Omental fat pad (tissue), 4 donors: ENCODE measurements at places on chromosomes 5 and 9.

DNA sequence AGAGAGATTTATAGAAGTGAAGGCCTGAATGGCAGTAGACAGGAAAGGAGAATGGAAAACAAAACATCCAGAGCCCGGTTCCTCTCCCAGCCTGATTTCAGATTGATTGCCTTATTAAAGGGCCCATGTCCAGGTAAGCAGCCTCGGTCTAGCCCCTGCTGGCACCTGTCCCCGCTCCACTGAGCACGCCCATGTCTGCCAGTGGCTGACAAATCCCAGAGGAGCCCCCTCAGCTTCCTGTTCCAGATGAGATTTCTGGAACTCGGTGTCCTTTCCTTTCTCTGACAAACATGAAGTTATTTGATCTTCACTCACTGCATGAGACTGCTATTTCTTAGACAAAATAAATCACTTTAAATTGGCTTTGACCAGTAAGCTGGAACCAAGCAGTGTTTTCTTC is 187.0 kb upstream of the ADCY2 start:
- no peak for DNase-seq

DNA sequence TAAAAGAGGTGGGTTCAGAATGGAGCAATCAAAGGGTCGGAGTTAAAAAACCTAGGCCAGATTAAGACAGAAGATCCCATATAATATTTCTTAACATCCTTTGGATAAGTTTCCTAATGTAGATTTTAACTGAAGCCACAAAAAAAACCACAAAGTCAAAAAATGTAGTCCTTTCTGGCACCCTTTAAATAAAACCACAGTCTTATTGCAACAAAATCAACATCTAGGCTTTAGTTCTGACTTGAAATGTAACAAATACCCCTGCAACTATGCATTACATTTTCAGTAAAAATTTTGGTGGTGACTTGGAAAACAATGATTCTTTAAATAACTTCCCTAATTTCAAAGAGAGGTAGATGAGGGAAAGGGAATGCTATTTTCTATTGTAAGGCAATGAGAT is 109.2 kb downstream of the PSAT1 start:
- no peak for DNase-seq

DNA sequence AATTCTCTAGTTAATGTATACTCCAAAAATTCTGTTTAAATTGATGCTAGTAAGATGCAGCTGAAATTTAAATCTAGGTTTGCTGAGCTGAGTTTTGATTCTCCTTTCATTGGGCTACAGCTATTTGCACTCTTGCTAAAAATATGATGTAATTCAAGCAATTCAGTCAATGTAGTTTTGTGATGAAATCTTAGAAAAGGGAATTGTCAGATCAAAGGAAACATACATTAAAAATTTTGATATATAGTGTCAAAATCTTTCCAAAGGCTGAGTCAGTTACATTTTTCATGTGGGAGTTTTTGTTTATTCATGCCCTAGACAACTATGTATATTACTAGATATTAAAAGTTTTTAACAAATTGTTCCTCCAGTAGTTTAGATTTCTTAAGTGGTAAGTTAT is 334.9 kb upstream of the DAB2 start:
- DNase-seq = no peak

- DNase-seq = no peak
Measured at GRCh38 chr5:115545351-115545882, 842 bp upstream of the FEM1C start.

DNA sequence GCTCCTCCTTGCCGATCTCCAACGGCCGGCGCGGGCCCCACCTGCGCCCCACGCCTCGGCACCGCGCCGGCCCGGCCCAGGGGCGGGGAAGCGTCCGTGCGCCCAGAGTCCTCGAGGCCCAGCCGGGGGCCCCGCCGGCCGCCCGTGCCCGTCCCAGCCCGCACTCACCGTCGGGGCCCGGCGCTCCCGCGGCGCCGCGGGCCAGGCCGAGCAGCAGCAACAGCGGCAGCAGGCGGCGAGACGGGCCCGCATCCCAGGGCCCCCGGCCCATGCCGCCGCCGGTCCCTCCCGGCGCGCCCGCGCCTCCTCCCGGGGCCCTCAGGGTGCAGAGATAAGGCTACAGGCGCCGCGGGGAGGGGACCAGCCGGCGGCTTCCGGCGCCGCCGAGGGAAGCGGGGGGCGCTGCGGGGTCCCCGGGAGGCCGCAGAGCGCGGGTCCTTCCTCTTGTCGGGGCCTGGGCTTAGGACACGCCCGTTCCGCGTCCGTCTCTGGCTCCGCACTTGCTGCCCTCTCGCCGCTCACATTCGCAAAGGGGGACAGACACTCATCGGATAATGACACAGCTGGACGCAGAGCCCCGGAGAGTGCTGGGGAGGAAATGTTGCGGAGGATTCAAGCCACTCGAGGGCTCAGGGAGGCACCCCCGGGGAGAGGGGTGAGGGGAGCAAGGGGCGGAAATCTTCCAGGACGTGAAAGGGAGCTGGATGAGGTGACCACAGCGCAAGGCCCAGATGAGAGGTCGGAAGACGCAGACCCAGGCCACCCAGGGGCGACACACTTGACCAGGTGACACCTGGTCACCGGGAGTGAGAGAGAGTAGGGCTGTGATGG is at the start of gene SUSD1:
Gene SUSD1 (minus strand): TSS at position 333 of the 831 bp plus-strand sequence. CDS start 62 bp downstream, at position 271.
- DNase-seq = no peak

- DNase-seq = no peak
Measured at GRCh38 chr9:116940614-116941215, 253.6 kb downstream of the TRIM32 start.

DNA sequence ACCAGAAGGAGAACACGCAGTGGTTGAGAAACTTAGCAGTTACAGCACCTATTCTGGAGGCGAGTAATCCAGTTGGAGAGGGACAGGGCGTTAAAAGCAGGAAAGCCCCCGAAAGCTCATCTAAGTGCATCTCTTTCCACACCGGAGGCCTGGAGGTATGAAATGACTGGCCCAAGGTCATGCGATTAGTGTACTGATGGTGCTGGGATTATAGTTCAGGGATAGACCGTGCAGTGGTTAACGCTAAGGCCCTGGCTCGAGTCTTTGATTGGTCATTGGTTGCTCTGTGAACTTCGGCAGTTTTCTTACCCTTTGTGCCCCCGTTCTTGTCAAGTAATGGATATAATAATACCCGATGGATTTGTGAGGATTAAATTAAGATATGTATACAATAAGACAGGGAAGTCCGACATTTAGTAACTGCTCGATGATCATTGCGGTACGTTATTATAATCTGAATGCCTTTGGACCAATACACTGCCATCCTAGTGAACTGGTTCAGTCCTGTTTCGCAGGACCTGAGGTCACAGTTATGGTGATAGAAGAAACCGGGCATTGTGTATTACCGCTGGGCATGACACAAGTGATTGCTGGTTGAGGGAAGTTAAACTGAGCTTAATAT is 960 bp downstream of the CANX start:
- DNase-seq = no peak

- peak; percentile 29 for DNase-seq
Measured at GRCh38 chr5:15499528-15500324, at the start of gene FBXL7. Gene FBXL7 (plus strand): TSS chr5:15500180.

GRCh38 chr9:33942471-33943083 is 106.1 kb downstream of the UBAP2 start:
- no peak for DNase-seq

DNA sequence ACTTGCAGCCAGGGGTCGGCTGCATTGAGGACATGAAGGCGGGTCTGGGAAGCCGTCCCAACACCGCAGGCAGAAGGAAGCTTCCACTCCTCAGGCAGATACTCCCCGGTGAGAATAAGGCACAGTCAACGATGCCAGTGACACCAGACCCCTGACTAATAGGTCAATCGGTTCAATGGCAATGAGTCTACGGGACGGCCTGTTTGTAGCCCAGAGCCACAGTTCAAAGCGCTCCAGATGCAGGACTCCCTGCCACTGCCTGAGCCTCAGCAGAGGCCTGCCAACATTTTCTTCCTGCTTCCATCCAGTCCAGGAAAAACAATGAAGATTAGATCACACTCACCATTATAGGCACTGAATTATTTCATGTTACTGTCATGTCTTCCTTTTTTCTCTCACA is 84.5 kb upstream of the SIMC1 start:
- no peak for DNase-seq

DNA sequence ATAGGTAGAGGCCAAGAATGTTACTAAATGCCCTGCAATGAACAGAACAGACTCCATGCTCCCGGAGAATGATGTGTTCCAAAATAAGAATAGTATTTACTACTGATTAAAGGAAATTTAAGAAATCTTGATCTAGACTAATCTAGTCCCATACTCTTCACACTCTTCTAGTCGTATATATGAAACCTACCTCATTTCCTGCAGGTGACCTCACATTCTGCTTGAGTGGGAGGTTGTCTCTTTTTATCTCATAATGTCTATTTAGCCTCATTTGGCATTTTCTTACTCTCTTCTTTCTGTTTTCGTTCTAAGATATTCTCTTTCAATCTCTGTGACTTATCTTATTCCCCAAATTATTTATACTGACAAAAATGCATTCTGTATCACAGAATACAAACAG is 9.2 kb upstream of the SHOC1 start:
- DNase-seq = no peak

GRCh38 chr9:121640076-121640475 is 11.4 kb upstream of the DAB2IP start:
- DNase-seq = no peak

- no peak for DNase-seq
Measured at GRCh38 chr5:148951612-148952011, 111.2 kb downstream of the SH3TC2 start.

- DNase-seq = no peak
Measured at GRCh38 chr5:52799358-52799982, 11.8 kb downstream of the ITGA1 start.

- DNase-seq = no peak
Measured at GRCh38 chr5:156947925-156948324, 15.1 kb downstream of the TIMD4 start.

DNA sequence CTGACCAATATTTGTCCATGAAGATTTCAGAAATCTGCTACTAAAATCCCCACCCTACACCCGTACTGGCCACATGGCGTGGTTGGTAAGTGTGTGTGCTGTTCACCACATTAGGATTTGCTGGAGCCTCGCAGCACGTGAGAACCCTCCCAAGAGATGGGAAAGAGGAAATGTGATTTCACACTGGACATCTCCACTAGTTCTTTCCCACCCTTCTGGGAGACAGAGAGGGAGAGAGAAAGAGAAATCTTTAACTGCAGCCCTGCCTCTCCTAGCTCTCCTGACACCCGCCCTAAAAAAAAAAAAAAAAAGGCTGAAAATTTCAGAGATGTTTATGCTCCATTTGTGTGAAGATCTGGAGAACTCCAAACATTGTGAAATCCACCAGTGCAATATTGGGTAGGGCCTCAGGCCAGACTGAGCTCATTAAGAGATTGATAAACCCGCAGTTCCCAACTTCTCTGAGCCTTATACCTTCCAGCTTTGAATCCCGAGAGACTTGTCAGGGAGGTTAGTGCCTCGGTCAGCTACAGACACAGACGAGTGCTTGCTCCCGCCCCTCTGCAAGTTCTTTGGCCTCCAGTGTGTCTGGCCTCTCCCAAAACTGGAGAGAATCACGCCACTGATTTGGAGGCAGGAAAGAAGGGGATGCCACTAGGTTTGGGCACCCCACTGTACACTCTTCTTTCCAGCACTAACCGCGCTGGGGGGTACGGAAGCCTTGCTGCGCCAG is 1.9 kb downstream of the SPRY4 start:
- no peak for DNase-seq

DNA sequence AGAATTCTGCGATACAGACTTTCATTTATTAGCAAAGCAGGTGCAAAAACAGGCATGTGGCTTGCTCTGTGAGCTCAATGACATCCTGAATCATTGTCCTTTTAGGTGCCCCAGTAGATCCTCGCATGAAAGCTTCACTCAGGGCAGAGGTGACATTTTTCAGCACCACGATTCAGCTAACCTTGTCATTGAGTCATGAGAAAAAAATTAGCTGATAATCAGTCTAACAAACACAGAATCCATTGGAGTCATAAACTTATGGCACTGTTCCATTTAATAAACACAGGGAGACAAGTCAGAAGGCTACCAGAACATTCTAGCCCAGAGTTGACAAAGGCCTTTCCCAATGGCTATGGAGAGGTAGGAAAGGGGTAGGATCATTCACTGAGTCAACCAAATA is 104.8 kb upstream of the RAD23B start:
- DNase-seq = no peak

DNA sequence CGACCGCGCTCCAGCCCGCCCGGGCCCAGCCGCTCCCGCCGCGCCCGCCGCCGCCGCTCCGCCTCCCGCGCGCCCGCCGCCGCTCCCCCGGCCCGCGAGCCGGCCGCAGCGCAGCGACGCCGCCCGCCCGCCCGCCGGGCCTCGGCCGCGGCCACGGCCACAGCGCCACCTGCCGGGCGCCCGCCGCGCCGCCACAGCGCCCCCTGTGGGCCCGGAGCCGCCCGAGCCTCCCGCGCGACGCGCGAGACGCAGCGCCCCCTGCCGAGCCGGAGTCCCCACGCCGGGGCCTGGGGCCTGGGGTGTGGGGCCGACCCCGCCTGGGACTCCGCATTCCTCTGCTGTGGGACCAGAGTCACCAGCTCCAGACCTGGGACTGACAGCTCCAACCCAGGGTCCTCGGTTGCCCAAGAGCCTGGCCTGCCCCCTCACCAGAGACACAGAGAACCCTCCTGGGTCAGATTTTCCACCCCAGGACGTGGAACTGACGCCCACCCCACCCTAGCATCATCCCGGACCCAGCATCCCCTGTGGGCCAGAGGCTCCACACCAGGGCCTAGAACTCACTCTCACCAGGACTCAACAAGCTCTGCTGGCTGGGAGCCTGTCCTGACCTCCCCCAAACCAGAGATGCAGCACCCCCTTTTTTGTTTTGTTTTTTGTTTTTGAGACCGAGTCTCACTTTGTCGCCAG is at the start of gene RAPGEF1:
Gene RAPGEF1 (minus strand): TSS at position 118 of the 690 bp plus-strand sequence. CDS start 246 bp downstream, outside the sequence.
- no peak for DNase-seq

DNA sequence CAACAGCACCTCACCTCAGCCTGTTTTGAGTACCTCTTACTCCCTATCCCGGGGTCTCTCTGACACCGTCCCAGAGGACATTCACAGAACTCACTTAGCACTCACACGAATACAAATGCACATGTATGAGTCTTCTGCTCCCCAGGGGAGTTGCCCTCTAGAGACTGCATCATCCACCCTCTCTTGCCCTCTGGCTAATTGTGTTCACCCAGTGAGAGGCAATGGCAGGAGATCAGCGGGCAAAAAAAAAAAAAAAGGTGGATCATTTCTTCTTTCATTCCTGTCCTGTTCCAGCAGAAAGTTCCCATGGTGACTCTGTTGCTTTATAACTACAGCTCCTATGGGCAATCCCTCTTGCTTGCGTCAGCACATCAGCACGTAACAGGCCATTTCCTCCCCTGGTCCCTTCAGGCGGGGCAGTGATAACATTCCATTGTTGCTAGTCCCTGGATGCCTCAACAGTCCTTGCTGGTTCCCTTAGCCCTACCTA is 23.5 kb upstream of the SNX2 start:
- DNase-seq = no peak

- no peak for DNase-seq
Measured at GRCh38 chr5:122870219-122870856, 24.9 kb downstream of the SNX24 start.

GRCh38 chr5:6606884-6607558 is 25.8 kb downstream of the NSUN2 start:
- DNase-seq = no peak
